ENCODE measurements at places on chromosomes 6 and 20.

DNA sequence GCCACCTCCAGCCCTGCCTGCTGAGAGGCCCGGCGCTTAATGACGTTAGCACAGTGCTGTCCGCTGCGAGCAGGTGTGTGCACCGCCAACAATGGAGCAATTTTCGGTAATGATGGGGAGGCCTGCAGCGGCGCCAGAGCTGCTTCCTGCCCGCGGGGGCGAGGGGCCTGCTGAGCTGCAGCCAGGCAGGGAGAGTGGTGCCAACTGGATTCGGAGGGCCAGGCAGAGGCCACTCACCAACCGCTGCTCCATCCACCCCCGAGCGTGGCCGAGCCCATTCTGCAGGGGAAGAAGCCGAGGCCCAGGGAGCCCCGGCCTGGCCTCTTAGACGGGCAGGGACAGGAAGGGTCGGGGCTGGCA is 9.6 kb downstream of the HRH3 start:
- no peak for DNase-seq

- DNase-seq, result no peak
Observed at GRCh38 chr20:57139342-57140093, 126.9 kb downstream of the BMP7 start.

DNA sequence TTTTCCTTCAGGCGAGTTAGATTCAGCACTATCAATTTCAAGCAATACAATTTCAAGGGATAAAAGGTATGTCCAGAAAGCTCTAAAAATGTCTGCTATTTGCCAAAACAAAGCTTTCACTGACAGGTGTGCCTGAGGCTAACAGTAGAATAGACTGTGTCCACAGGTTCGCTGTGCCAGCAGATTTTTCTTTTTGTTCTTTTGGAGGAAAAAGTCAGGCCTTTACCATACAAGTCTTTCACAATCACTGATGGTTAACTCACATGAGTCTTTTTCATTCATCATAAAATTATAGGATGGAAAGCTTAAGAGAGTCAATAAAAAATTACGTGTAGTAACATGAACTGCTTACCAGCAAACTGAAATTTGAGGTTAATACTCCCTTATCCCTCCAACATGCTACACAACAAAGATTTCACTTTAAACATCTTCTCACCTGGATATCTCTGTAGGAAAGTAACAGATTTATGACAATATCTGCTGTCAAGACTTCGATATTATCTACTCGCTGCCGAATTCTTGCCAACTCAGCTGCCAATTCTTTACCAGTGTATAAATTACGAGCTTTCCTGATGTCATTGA is 95.4 kb downstream of the MAP3K5 start:
- no peak for DNase-seq

- DNase-seq, result no peak
Observed at GRCh38 chr6:143901885-143902750, 37.8 kb downstream of the ZC2HC1B start.

GRCh38 chr6:163008626-163009025 is 280.9 kb downstream of the PACRG start:
- DNase-seq, result no peak

- no peak for DNase-seq
Observed at GRCh38 chr6:37579444-37580067, 79.9 kb upstream of the CCDC167 start.

- DNase-seq, result no peak
Observed at GRCh38 chr6:72677740-72678139, 55.9 kb downstream of the KCNQ5 start.

DNA sequence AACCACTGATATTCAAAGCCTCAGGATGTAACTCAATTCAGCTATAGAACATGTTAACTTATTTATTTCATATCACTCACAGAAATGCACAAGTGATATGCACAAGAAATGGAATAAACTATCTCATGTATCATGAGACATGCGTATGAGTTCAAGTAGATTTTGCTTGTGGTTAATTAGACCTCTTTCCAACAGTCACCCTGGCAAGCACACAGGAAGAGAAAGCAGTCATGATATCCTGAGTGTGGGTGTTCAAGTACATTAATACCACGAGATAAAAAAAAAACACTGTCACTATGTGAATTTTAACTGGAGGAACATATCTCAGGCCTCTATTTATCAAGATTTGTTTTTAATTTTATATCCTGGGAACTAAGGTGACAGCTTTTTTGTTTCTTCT is 64.2 kb downstream of the LAMP5 start:
- no peak for DNase-seq

- DNase-seq, result no peak
Observed at GRCh38 chr6:42702200-42702599, 20.2 kb downstream of the PRPH2 start.

GRCh38 chr20:2760952-2761305 is 39.5 kb downstream of the CPXM1 start:
- no peak for DNase-seq

- DNase-seq, result no peak
Observed at GRCh38 chr6:20791944-20792343, 257.7 kb downstream of the CDKAL1 start.

All from NCI-H187 treated with DMSO at 0.1 percent for 48 hours (cell line).